ENCODE measurements at places on chromosomes 12 and 14.

DNA sequence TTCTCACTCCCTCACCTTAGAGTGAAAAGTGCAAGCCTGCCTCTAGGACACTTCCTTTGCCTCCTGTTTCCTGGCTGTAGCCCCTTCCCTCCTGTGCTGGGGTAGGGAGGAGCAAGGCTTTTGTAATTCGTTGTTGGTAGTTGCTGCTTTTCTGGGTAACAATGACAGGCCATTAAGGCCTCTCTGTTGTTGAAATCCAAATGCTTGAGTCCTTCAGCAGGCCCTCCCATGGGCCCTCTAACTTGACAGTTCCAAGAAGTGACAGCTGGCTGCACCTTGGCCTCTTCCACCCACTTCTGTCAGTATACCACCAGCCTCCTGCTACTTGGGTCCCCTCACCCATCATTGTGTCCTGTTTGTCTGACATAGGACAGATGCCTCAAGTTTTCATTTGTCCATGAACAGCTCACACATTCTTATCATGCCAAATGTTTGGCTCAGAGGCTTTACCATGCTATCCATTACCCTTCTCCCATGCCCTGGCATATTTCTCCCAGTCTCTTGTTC lies 103.7 kb upstream of the PDE3A start:
- no peak for DNase-seq

DNA sequence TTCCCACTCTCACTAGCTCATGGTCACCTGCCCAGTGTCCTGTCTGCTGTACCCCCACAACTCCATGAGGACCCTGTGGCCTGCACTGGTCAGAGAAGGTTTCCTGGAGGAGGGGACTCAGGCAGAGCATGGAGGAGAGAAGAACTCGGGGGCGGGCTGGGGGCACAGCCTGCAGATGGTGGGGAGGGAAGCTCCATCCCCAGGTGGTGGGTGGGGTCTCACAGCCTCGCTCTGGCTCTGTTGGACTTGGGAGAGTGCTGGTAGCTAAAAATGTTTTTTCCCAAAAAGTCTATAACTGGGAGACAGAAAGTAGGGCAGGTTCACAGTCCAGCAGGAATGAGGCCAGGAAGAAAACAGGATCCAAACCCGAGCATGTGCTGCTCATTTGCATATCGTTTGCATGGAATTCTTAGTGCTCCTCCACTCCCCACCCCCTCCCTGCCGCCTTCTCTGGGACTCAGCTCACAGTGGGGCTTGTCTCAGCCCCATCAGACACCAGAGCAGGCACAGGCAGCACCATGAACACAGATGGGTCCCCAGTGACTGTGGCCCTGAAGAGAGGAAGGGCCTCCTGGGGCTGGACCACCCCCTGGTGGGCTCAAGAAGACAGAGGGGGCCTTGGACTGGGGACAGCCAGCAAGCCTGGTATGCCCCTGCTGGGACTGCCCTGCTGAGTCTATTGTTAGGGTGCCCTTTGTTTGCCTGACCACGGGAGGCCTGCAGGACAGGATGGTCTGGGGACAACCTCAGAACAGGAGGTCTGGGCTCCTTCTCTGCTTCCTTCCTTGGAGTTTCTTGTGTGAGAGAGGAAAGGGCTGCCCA lies 67.0 kb upstream of the SFSWAP start:
- no peak for DNase-seq

DNA sequence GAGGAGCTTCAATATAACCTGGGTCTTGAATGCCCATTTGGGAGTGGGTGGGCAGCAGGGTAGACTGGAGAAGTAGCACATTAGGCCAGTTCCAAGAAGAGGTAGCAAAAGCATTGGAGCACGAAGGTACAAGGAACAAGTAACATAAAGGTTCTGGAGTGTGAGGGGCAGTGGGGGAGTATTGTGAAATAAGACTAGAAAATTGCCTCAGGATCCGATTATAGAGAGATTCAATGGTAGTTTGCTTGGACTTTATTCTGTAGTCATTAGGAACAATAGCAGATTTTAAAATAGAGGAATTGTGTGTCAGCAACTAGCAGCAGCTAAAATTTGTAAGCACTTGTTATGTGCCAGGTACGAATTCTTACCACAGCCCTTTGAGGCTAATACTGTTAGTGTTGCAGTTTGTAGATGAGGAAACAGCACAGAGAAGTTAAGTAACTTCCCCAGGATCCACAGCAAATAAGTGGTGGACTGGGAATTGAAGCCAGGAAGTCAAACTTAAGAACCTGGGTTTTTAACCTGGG lies 61.8 kb downstream of the PPFIBP1 start:
- no peak for DNase-seq

DNA sequence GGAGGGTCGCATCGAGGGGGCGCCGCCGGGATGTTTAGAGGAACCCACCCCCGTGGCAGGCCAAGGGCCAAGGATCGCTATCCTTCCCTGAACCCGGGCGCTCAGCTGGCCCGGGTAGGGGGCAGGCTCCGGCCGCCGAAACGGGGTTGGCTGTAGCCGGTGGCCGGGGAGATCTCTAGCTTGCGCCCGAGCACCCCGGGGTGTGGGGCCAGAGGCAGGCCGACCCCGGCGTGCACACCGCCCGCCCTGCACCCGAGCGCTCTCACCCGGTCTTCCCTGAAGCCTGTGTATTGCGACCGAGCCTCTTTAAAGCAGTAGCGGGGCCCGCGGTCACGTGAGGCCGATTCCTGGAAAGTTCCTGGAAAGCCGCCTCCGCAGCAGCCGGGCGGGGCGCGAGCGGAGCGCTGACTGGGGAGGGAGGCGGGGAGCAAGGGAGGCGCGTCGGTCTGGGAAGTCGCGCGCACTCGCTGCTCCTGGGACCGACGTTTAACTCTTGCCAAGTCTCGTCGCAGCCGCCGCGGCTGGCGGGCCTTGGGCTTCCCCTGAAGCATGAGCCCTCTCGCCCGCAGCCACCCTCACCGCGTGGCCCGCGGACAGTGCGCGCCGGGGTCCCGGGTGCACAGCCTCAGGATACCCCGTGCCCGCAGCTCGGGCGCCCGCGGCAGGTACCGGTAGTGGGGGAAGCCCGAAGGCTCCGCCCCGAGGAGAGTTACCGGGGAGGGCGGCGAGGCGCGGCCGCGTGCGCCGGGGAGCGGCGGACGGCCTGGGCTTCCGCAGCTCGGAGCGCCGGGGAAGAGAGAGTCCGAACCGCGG lies 1.7 kb upstream of the SOCS2 start:
- peak; percentile 94 for DNase-seq

DNA sequence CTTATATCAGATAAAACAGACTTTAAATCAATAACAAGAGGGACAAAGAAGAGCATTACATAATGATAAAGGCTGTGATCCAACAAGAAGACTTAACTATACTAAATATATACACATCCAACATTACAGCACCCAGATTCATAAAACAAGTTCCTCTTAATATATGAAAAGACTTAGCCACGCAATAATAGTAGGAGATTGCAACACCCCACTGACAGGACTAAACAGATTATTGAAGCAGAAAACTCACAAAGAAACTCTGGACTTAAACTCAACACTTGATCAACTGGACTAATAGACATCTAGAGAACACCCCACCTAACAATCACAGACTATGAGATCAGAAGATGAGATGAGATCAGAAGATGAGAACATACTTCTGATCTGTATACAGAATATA lies 5.7 kb upstream of the CLEC14A start:
- DNase-seq, result no peak

DNA sequence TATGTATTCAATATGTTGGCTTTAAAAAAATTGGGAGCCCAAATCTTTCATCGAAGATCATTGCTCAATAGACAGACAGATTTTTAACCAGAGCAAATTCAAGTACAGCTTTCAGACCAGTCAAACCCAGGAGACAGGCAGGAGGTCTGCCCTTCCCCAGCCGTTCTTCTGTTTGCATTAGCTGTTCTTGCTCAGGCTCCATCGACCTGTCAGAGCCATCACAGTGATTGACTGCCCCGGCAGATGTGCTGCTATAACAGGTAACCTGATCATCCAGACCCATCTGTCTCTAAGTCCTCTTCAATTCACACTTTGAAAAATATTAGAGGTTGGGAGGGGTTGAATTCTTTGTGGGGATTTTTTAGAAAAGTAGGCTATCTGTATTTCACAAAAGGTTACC lies 453.5 kb downstream of the FOXG1 start:
- DNase-seq, result no peak

DNA sequence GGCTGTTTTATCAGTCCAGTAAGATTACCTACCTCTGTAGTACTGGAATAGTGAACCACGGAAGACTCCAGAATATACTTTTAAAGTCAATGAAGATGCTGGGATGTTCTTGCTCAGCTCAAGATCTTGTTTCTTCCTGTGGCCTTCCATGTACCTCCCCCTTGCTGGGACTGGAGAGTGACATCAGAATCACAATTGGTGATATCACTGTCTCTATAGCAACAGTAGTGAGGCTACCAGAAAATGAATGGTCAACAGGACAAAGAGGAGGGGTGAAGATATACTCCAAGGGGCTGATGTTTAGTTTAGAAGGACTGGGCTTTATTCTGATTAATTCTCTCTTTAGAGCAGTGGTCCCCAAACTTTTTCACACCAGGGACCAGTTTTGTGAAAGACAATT lies 3.8 kb downstream of the AKAP3 start:
- DNase-seq, result no peak

- DNase-seq, result no peak
Observed at GRCh38 chr14:103692159-103692558, 23.1 kb downstream of the XRCC3 start.

- DNase-seq, result no peak
Observed at GRCh38 chr12:42666671-42667243, 77.2 kb upstream of the PRICKLE1 start.

GRCh38 chr12:41438854-41439541 lies 250.9 kb downstream of the PDZRN4 start:
- DNase-seq, result no peak

- DNase-seq, result no peak
Observed at GRCh38 chr14:31884776-31885379, 192.2 kb upstream of the ARHGAP5 start.

DNA sequence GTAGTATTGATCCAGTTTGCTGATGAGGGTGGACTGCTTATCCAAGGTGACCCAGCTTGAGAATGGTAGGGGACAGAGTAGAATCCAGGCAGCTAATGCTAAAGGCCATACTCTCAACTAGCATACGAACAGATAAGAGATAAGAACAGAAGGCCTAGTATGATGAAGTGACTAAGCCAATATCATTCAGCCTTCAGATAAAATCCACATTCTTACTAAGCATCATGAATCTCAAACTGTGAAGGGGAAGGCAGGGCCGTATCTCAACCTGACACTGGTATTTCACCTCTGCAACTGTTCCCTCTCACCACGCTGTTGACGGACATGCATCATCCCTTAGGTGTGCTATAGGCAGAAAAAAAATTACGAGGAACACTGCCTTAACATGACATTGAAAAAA lies 8.1 kb upstream of the CKAP4 start:
- no peak for DNase-seq

DNA sequence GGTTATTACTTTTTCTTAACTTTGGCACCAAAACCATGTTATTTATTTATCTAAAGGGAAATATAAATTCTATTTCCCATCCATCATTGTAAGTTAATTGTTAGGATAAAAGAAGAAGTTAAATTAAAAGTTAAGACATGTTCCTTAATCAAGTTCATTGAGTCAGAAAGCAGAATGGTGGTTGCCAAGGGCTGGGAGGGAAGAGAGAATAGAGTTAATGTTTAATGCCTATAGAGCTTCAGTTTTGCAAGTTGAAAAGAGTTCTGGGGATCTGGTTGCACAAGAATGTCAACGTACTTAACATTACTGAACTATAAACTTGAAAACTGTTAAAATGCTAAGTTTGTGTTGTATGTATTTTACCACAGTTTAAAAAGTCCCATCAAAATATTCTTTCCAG lies 63.2 kb upstream of the NR2C1 start:
- no peak for DNase-seq

- DNase-seq, result peak; percentile 27
Observed at GRCh38 chr14:63650256-63650952, 8.7 kb upstream of the WDR89 start.

DNA sequence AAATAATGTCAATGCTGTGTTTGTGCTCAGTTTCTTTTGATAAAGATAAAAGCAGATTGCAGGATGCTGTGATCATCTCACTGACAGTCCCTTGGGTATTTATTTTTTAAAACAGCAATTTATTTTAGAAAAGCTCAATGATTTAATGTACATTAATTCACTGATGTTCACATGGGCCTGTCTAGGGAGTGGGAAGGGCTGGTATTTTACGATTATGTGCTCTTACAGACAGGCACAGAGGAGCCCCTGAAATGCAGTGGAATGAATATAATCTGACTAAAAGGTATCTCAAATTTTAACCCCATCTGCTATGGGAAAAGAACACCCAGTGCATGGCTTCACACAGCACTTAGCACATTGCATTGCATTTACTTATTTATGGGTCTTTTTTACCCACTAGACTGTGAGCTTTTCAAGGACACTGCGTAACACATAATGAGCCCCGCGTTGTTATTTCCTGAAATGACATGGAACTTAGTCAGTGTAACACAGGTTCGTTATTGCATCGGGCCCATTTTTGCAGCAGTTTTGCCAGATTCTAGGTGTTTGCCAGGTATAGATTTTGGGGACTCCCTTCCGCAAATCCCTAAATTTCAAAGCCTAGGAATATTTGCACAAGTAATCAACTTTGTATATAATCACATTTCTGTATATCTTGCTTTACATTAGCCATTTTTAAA lies 425.3 kb upstream of the FBXO33 start:
- no peak for DNase-seq

DNA sequence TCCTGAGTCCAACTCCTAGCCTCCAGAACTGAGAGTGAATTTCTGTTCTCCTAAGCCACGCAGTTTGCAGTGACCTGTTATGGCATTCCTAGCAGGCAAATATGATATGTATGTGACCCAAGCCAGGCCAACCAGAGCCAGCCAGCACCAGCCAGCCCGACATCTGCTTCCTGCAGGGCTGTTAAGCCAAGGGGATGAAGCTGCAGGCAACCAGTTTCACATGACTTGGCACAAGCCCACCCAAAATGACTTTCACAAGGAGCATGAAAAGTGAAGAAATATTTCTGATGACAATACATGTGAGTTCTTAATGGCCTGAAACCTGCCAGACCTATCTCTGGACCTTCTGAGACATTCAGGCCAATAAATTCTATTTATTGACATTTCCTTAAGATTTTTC lies 68.1 kb downstream of the ITPK1 start:
- no peak for DNase-seq

- peak; percentile 25 for DNase-seq
Observed at GRCh38 chr14:54776361-54777001, 126.1 kb downstream of the GCH1 start.

GRCh38 chr12:33795536-33795935 lies 226.8 kb upstream of the ALG10 start:
- no peak for DNase-seq

GRCh38 chr12:28537474-28537873 lies 347.2 kb downstream of the CCDC91 start:
- DNase-seq, result no peak

DNA sequence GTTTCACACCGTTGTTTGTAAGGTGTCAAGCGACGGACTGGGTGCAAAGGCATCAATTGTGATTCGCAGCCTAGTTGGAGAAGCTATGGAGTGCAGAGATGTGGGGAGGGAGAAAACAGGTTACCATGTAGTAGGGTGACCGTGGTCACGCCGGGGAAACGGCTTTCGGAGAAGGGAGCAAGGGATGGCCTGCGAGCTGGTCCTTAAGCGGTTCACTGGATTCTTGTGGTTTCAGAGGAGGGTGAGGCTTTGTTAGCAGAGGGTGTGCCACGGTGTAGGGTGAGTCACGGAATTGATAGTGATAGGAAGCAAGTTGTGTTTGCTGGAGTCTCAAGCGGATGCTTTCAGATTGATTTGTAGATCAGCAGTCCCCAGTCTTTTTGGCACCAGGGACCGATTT lies 2.3 kb downstream of the PIWIL1 start:
- DNase-seq, result no peak
